Mesothelial cell of epicardium (in vitro differentiated cells): ENCODE measurements at places on chromosomes 12 and 14.

DNA sequence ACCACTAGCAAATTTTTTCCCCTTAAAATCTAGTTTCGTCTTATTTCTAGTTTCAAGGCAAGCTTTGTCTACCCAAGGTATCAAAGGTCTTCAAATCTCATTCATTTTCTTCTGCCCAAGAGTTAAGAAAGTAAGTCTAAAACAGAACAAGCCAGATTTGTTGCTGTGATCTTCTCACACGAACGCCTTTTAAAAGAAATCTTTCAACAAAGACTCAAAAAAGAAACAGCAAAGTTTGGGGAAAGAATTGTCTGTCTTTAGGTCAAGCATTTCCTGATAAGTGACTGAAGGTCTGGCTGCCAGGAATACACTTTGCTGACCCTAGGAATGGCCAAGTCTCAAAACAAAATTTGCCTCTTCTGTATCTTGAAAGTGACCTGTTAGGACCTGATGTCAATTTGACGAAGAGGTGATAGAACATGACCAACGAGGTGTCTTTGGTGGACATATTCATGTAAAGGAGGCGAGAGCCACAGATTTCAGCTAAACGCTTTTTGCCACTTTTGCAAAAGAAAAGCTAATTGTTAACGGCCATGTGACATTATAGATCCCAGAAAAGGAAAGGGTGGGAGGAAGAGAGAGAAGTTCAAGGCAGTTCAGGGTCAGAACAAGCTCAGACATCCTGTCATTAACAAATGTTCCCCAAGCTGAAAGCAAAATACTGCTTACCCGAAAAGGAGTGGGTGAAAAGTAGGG, 1.7 kb downstream of the CDK17 start:
- DNase-seq = no peak

DNA sequence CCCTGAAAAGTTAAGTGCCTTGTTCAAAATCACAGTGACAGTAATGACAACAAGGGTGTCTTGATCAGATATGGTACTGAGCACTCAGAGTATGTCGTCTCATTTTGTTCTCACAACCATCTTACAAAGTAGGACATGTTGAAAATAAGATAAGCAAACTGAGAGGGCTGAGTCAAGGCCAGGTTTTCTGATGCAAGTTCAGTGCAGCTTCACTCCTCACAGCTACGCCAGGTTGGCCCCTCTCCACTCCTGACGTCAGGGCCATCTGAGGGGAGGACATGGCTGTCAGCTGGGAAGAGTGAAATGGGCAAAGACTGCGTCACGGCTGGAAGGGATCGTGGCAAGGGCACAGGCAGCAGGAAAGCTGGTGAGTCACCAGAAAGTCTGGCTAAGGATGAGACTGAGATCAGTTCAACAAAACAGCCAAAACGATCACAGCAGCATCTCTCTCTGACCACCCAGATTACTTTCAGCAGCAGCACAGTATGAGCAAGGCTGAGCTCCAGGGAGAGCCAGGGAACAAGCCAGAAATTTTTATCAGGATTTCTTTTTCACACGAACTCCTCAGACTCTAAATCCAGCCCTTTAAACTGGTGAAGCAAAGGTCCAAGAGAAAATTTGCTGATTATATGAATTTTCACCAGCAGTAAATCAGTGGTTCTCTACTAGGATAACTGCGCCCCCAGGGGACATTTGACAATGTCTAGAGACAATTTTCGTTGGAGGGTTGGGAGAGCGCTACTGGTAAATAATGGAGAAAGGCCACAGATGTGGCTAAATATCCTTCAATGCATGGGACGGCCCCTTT, 297.9 kb upstream of the AMIGO2 start:
- no peak for DNase-seq

DNA sequence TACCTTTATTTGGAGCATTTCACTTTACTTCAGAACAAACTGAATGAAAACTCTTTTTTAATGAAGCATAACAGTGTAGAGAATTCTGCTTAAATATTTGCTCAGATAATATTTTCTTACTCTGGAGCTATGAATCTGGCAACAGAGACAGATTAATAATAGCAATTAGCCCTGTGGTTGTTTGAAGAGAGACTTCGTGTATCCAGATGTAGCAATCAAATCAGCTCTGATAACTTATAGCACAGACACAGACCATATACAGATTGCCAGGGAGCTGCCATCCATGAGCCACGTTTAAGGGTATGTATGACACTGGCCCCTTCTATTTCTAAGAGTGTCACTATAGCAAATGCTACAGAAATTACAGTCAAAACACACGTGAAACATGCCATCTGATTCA, 146.6 kb downstream of the EXOC5 start:
- DNase-seq = no peak

DNA sequence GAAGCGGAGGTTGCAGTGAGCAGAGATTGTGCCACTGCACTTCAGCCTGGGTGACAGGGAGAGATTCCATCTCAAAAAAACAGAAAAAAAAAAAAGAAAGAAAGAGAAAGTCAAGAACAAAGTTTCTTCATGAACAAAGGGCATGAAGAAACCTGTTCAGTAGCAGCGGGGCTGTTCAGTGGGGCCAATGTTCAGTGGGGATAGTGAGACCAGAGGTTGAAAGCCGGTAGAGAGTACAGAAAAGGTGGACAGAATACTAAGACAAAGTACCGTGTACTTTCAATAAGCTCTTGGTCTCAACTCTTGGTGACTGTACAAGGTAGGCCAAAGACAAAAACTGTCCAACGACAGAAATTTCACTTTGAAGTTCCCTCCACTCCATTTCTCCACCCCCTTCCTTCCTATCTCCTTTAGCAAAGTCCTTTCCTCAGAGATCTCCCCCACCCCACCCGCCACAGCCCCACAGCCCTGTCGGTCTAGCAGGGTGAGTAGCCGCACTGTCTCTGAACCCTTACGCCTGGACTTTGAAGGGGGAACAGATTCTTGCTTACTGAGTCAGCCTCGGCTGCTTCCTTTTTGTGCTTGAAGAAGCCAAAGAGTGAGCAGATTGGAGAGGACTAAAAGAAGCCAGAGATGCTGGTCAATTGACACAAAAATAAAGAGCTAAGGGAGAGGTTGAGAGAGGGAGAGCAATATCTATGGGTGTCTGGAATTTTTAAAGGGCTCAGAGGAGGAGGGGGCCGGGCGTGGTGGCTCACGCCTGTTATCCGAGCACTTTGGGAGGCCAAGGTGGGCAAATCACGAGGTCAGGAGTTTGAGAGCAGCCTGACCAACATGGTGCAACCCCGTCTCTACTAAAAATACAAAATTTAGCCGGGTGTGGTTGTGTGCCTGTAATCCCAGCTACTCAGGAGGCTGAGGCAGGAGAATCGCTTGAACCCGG, 44.2 kb upstream of the FOS start:
- no peak for DNase-seq

- no peak for DNase-seq
Measured at GRCh38 chr14:105065280-105066228, at the start of gene GPR132. TSS of gene GPR132 (minus strand) at chr14:105065430. CDS start at chr14:105055420, 10,010 bp downstream.

DNA sequence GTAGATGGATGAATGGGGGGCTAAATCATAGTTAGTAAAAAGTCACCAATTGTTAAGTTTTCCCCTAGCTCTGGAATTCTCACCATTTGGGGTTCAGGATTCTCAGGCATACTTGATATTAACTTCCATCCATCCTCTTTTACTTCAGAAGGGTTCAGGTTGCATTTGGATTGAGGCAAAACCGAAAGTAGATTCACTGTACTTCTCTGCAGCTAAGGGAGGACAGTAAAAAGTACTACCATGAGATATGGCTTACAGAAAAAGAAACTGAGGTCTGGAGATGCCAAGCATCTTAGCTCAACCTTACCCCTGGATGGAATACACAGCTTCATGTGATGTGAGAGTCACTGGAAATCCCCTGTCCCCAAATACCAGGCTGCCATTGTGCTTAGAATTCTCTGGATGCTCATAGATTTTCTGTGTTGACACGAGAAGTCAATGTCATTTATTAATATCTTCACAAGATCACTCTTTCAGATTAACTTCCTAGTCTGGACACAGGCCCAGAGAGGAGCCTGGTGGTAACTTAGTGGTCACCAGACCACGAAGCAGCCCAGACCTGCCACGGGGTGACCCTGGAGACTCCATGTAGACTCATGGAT, 87.1 kb downstream of the SSPN start:
- no peak for DNase-seq

GRCh38 chr12:121804417-121805111, 755 bp downstream of the SETD1B start:
- no peak for DNase-seq

GRCh38 chr12:18703321-18703720, 34.5 kb downstream of the PLCZ1 start:
- DNase-seq = no peak

GRCh38 chr12:87676731-87677130, 352.5 kb downstream of the C12orf50 start:
- DNase-seq = no peak

DNA sequence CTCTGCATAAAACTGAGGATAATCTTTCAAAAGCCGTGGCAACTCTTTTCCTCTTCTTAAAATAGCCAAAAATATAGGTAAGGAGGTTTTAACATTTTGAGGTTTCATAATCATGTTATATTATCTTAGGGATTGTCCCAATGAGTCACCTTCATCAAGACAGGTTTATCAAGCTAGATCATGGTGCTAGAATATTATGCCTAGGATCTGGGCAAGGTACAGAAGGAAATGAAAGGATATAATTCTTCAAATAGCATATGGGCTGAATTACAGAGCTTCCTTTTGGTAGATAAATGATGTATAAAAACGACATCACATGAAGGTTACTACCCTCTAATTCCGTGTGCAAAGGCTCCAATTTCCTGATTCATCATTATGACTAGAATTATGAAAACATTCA, 28.6 kb upstream of the TBC1D15 start:
- DNase-seq = no peak

DNA sequence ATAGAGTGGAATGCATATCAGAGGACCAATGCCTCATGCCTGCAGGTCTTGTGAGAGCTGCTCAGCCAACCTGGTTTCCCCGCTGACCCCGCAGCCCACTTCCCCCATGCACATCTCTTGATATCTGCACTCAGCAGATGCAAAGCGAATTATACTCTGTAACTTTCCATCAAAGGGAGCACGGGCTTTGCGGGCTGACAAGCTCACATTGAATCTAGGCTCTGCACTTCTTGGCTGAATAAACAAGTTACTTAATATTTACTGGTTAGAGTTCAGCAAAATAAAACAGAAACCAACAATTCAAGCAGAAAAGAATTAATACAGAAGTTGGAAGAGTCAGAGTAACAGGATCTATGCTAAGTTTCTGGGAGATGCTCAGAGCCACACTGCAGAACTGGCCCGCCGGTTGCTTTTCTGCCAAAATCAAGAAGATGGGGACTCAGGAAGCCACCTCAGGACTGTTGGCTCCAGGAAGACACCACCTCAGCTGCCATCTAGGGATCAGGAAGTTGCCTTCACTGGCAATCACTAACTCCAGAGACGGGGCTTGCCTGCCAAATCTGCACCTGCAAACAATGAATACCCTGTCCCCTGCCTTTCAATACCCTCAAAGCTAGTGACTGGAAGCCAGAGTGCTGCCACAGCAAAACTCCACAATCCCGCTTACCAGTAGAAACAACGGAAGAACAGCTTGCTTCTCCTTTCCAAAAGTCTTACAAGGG, 46.5 kb downstream of the NR1H4 start:
- no peak for DNase-seq

DNA sequence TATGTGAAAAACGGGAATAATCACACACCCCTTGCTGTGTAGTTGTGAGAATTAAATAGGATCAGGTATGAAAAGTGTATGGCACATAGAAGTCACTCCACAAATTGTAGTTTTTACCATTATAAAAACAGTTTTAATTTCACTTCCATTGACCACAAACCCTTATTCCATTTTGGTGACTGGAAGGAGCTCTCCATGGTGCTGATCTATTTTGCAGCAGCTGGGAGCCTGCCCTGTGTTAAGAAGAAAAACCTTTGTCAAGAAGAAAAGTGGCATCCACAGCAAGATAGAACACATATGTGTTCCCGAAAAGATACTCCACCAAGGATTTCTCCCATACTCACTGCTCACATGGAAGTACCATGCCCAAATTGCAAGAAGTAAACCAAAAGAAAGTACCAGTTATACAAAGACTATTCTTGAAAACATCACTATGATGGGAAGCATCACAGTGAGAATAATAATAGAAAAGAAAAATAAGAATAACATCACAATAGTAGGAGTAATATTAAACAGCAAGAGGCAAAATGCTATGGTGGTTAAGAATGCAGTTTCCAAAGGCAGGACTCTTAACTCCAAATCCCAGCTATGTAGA, 58.7 kb downstream of the TUNAR start:
- DNase-seq = no peak

- DNase-seq = no peak
Measured at GRCh38 chr14:59244581-59244980, 56.1 kb downstream of the DAAM1 start.

DNA sequence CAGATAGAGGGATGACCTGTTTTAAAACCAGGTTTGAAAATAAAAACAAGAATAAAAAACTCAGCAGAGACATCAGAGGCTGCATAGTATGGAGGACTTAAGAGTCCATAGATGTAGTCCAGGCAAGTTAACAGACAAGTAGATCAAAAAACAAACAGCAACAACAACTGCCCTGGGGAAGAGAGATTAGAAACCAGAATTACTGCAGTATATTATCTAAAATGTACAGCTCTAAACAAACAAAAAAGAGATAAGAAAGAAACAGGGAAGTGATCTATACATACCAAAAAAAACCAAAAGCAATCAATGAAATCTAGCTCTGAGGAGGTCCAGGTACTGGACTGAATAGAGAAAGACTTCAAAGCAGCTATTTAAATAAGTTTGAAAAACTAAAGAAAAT, 48.8 kb downstream of the ACSM4 start:
- DNase-seq = no peak

- DNase-seq = no peak
Measured at GRCh38 chr14:63435838-63436237, 107.3 kb downstream of the PPP2R5E start.

DNA sequence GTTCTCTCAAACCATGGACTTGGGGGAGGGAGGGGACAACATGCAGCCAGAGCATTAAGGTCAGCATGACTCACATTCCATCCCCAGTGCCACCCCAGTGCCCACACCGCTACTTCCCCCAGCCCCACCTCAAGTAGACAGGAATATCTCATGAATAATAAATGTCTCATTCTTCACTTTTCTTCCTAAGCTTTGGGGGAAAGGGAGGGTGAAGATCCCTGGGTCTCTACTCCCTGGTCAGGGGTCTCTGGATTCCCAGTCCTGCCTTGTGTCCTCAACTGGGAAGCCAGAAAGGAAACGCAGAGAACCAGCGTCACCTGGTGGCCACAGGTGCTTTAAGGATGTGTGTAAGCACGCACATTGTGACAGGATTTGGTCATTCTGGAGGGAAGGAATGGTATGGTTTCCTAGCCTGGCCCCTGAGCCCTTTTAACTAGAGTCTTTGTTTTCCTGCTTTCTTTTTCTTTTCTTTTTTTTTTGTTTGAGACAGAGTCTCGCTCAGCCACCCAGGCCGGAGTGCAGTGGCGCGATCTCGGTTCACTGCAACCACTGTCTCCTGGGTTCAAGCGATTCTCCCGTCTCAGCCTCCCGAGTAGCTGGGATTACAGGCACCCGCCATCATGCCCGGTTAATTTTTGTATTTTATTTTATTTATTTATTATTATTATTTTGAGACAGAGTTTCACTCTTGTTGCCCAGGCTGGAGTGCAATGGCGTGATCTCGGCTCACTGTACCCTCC, 3.4 kb downstream of the GPR84 start:
- DNase-seq = peak; percentile 66
